ENCODE measurements at places on chromosomes 7 and 10.

- DNase-seq, result no peak
Observed at GRCh38 chr7:16603633-16604032, 41.9 kb downstream of the ANKMY2 start.

DNA sequence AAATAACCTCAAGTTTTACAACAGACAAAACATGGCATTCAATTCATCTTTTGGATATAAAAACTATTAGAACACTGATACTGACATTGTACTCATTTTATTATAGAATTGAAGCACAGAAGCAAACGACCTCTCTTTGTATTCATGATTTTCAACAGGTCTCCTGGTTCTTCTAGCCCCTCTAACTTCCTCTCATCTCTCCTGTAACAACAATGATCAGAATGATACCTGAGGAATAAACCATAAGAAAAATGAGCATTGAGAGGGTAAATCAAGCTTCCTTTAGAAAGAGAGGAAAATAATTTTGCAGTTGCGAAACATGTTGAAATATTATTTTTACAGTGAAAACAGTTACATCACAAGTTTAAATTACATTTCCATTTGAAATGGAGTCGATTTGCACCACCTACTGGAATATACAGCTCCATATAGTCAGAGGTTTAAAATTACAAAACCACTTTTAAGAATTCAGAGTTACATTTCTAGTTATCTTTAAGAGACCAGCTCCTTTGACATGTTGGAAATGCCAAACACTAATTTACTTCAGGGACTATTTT is 17.5 kb upstream of the TEX36 start:
- no peak for DNase-seq

- no peak for DNase-seq
Observed at GRCh38 chr10:58082248-58082647, 185.4 kb downstream of the IPMK start.

DNA sequence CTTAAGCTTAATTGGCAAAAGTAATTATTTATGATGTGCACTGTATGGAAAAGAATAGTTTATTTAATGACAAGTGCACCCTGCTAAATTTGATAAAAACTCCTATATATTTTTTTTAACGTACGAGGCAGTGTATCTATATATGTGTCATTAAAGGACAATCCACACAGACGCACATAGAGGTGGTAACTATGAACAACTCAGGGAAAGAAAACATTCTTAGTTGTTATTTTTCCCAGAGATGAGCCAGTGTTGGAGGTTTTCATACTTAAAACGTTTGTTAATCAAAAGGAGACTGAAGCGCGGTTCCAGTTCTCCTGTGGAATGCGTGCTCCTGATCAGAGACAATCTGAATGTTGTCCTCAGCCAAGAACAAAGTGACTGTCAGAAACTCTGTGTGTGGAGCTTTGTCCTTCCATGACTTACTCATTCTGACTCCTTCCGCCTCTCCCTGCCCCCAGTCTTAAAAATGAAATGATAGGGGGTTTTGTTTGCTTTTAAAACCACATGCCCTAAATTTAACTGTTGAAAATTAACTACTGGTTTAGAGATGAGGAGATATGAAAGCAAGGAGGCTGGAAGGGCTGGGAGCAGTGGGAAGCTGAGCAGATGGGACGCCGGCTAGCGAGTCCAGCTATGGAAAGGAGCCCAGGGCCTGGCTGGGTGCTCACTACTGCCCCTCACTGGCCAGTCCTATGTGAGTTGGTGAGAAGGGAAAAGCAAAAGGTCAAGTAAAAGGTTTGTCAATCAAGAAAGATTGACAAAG is 99.6 kb downstream of the SVIL start:
- DNase-seq, result no peak

DNA sequence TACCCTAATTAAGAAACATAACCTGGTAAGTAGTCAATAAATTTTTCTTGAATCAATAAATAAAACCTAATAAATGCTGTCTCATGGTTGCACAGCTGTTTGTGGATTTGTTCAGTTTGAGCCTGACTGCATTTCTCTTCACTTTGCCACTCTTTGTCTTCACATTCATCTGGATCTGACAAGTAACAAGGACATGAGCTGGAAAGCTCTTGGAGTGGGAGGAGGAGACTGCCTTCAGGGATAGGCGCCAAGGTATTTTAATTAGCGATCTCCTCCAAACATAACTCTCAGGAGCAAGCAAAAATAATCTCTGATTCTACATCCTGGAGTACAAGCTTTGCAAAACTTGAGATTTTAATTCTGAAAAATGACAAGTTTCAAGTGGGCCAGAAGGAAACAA is 251.0 kb downstream of the BMPER start:
- DNase-seq, result no peak

DNA sequence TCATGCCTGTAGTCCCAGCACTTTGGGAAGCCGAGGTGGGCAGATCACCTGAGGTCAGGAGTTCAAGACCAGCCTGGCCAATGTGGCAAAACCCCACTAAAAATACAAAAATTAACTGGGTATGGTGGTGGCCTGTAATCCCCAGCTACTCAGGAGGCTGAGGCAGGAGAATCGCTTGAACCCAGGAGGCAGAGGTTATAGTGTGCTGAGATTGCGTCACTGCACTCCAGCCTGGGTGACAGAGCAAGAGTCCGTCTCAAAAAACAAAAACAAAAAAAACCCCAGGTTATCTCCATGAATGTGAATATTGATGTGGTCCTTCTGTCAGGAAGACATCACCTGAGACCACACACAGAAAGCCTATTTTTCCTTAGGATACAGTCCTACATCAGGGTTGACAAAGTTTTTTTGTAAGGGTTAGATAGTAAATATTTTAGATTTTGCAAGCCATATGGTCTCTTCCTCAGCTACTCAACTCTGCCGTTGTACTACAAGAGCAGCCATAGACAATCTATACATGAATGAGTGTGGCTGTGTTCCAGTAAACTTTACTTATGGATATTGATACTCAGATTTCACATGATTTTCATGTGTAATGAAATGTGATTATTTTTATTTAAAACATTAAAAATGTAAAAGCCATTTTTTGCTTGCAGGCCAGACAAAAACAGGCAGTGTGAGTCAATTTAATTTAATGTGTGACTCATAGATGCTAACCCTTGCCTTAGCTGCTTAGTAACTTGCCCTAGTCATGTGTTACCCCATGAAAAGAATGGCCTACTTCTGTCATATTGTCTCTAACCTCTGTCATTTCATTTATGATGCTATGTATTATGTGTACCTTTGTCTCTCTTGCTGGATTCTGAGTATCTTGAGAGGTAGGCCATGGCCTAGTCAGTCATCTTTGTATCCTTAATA is 78.1 kb downstream of the TPST1 start:
- no peak for DNase-seq

DNA sequence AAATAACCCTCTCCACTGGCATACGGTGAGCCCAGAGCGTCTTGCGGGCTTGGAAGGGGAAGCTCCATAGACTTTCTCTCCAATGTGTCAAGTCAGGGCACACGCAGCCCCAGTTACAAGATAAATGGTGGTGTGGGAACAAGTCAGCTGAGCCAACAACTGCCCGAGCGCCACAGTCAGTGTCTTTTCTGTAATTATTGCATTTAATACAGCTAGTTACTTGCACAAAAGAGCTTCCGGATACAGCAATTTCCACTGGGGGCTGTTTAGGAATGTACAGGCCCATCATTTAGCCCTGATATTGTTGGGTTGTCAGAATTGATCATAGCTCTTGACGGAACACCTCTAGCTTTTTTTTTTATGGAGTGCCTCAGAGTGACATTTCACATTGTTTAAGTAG is 193.5 kb upstream of the SP8 start:
- DNase-seq, result no peak

DNA sequence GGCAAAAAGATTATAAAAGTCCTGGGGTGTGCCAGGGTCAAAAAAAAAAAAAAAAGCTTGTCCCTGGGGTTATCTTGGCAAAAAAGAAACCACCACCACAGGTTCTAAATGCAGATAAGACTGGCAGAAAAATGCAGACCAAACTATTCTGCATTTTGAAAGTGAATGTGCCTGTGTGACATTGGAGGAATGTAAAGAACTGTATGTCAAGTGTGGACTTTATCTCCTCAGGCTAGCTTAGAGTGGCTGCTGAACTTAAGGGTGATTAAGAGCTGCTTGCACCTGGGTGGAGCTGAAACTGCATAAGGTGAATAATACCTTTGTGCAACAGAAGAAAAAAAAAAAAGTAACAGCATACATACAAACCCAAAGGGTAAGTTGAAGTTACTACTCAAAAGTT is 1.3 kb upstream of the NAPEPLD start:
- DNase-seq, result no peak
